Fibroblast of skin of left biceps (primary cell): ENCODE measurements at places on chromosomes 4 and X.

GRCh38 chr4:61877266-61877665 lies 677.1 kb downstream of the ADGRL3 start:
- no peak for DNase-seq

DNA sequence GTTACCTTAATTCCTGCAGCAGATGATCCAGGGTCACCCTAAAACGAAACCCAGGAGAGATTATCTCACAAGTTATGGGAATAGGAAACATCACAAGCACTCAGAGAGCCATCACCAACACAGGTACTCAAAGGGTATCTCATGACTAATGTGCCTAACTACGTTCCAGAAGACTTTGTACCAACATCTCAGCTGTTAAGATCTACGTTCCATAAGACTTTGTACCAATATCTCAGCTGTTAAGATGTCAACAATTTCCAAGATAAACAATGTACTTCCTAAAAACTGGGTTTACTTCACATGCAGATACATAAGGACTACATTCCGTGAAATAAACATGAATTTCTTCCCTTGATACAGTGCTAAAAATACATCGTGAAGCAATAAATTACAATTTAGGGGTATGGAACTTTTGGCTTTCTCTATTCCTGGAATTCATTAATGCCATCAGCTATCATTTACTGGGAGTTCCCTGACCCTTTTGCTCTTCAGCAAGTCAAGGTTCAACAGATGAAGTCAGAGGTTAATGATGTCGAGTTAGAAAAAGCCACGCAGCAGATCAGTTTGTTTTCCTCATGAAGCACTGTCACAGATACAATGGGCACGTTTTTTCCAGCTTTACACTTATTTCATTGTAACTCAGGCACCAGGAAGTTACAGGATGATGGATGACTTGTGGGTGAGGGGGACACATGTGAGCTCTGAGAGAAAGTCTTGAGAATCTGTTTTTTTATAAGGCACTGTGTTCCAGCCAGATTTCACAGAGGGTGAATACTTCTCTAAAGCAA lies 127.0 kb upstream of the ETNPPL start:
- no peak for DNase-seq

DNA sequence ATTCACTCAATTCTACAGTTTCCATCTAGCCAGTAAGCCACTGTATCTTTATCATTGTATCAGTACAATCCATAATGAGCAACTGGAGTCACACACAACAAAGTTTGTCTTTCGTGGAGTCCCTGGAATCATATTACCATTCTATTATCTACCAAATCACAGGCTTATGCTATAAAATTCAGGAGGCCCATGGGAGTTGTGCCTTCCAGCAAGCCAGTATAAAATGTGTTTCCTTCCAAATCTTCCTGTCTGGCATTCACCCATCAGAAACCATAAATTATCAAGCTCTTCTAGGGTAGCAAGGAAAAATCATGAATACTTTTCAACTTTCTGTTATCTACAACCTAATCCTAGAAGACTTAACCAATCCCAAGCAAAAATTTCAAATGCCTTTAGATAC lies 1383.3 kb upstream of the PCDH7 start:
- peak; percentile 20 for DNase-seq

GRCh38 chr4:157558016-157558415 lies 337.5 kb downstream of the GRIA2 start:
- DNase-seq: no peak

GRCh38 chrX:131746491-131746968 lies 202.7 kb downstream of the OR13H1 start:
- DNase-seq: no peak

DNA sequence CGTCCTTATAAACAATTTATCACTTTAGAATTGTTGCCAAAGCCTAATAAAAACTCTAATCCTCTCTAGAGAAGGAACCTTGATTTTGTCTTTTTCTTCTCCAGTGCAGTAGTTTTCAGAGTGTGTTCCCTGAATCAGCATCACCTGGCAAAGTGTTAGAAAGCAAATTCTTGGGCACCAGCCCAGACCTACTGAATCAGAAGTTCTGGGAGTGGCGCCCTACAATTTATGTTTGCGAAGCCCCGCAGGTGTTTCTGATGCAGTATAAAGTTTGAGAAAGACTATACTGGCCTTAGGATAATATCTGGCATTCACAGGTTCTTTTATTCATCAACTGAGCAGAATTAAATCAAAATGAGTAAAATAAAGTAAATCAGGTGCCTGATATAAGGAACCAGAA lies 645.8 kb upstream of the ATOH1 start:
- no peak for DNase-seq

DNA sequence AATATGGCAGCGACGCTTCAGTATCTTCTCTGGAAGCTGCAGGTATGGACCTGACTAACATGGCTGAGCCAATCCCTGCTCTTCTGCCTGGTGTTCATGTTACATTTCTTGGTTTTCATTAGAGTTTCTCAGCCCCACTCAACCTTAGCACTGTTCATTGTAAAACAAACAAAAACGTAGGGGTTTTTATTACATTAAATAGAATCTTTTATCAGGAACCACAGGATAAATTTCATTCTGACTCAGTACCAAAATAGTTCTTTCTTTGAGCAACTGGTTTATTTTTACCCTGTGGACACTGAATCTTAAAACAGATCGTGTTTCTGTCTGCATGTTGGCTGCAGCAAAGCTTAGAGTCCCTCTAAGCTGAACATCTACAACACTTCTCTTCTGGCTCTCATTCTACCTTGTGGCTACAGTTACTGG lies 27.1 kb downstream of the FHIP1A start:
- no peak for DNase-seq

DNA sequence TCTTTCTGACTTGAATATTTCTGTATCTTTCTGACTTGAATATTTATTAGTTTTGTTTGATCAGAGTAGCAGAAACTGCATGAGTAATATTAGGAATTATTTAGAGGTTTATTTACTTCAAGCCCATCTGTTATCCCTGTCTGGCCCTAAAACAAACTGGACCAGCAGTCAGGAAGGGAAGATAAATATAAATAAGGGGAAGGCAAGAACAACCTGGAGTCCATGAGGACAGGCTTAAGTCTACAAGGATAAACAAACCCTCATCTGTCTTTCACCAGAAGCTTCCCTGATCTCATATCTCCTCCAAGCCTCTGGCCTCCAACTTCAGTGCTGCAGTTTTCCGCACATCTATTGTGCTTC lies 524.9 kb downstream of the CENPC start:
- DNase-seq: no peak

DNA sequence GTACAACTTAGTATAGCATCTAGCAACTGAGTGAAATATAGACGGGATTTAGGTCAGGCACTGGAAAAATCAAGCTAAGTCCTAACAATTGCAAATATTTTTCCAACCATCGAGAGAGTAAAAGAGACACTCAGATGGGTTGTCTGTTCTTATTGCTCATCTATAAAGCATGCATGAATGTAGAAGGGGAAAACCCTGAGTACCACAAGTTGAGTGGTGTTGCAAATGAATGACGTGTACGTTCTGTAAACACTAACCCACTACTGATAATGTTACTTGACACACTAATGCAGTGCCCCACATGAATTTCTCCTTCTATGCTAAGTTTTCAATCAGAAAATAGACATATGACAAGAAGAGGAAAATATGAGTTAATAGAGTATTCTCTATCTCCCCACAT lies 211.2 kb downstream of the COX18 start:
- peak; percentile 10 for DNase-seq

- no peak for DNase-seq
These were observed 7.9 kb upstream of the SERTM2 start for GRCh38 chrX:111503485-111503993.

GRCh38 chrX:2928583-2929434 lies at the start of gene ARSD:
ARSD (minus strand) TSS chrX:2929339; CDS start chrX:2929275, 64 bp downstream.
- DNase-seq: peak; percentile 66

DNA sequence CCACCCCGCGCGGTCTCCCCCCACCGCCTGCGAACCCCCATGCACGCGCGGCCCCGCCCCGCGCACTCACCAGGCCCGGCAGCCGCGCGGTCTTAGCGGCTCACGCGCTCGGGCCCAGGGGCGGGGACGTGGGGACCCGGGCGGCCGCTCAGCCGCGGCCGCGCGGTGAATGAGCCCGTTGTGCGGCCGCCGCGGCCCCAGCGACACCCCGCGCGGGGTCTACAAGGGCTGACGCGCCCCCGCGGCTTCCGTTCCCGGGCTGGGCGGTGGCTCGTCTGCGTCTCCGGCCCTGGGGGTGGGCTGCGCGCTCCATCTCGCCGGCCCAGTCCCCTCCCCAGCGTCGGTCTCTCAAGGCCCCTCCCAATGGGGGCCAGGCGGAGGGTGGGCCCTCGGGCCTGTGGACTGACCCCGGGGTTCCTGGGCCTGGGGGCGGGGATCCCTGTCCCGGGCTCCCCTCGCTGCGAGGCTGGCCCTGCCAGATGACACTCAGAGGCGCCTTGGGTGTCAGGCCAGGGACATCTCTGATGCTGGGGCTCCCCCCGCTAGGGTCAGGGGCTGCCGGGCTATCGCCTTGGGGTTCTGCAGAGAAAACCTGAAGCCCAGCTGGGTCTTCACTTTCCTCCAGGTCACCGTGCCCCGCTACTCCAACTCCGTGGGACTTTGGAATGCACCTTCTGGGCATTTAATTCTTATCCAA lies 4.3 kb upstream of the SLC26A1 start:
- no peak for DNase-seq

DNA sequence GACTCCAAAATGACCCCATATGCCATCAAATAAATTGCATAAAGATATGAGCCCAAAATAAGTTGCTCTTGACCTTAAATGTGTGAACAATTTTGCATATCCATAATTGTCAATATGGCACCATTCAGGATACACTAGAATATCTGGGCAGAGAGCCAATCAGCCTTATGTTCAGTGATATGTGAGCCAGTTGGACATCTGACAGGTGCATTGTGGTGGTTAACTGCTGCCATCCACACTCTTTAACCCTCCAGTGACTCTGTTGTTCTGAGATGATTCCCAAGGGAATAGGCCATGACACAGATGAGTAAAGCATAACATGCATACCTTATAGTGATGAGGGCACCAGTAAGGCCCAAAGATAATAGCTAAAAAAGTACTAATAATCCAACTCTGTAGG lies 500.1 kb downstream of the PCDH18 start:
- DNase-seq: no peak

- no peak for DNase-seq
These were observed 235.2 kb upstream of the HDX start for GRCh38 chrX:84737471-84737871.

GRCh38 chrX:131783555-131784308 lies 239.4 kb upstream of the STK26 start:
- no peak for DNase-seq

DNA sequence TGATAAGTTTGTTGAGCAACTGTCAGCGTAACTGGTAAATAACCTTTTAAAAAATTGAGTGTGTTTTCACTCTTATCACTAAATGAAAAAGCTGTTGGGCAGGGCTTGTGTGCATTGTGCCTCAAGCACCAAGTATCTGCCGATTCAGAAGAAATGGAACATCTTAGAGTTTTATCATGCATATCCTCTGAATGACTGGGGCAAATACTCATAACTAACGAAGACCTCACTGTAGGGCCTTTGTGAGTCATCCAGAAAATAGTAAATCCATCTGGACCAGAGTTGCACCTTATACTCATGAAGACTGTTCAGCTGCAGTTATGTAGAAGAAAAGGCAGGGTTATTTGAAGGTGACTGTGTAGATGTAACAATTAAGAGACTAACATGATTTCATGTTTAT lies 222.1 kb downstream of the CAMK2D start:
- DNase-seq: peak; percentile 30

DNA sequence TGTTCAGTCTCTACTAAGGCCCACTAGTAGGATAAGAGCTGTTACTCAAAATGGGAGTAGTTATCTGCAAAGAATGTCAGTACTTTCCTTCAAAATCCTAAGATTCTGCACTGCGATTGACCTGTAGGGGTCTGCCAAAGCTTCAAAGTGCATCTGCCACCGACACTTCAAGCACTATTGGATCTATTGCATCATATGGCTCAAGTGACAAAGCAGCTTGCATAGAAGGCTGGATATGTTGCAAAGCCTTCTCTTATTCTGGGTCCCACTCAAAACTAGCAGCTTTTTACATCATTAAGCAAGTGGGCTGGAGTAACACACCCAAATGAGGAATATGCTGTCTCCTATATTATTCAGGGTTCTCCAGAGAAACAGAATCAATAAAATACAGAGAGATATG lies 115.4 kb upstream of the EMCN start:
- DNase-seq: no peak

- DNase-seq: no peak
These were observed 560.5 kb upstream of the PABPC4L start for GRCh38 chr4:134762053-134762452.

GRCh38 chr4:138239491-138239890 lies 2.7 kb downstream of the SLC7A11 start:
- DNase-seq: no peak

DNA sequence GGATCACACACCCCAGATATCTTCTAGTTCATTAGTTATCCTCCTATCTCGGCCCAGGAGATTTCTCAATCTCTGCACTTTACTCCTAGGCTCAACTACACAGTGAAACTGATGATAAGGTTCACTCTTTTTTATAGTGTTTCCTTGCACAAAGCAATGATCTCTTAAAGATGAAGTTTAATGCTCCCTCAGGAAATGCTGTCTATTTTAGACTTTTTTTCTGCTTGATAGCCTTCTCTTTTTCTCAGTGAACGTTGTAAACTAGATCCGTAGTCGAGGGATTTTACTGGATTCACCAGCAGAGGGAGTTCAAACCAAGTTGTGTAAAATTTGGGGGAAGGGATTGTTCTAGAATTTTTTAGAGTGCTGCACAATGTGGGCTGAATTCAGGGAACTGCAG lies 269.6 kb downstream of the GBA3 start:
- peak; percentile 23 for DNase-seq

DNA sequence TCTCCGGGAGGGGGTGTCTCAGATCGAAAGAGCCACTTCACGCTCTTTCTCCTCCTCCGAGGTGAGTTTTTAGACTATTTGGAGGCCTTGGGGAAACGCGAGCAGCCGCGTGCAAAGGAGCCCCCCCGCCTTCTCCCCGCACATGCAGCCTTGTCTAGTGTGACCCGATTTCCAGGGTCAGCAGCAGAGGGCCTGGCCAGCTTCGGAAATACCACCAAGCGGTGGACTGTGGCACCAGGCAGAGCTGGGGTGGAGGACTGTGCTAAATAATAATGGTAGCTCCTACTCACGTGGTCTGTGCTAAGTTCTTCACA lies 79.3 kb upstream of the BCOR start:
- DNase-seq: no peak

DNA sequence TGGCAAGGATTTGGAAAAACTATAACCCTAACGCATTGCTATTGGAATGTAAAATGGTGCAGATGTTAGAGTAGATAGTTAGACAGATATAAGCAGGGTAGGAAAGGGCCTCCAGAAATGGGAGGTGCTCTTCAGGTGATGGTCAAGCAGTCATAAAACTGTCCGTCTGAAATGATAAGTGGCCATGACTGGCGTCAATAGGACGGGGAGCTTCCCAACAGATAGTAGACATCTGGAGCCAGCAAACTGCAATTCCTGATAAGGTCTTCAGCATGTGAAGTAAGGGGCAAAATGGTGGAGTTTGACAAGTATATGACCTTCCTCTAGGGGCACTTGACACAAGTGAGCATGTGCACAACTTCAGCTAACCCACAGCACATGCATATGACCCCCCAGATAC lies 250.4 kb downstream of the MAGEB5 start:
- no peak for DNase-seq

- peak; percentile 66 for DNase-seq
These were observed 257.7 kb downstream of the RAPGEF2 start for GRCh38 chr4:159360549-159360948.

- DNase-seq: no peak
These were observed 1810.0 kb upstream of the PCDH10 start for GRCh38 chr4:131339137-131339536.
